ENCODE measurements at places on chromosomes 11 and 22.
A peak's percentile ranks its signal among the peaks of the same experiment; 100 is the strongest.

DNA sequence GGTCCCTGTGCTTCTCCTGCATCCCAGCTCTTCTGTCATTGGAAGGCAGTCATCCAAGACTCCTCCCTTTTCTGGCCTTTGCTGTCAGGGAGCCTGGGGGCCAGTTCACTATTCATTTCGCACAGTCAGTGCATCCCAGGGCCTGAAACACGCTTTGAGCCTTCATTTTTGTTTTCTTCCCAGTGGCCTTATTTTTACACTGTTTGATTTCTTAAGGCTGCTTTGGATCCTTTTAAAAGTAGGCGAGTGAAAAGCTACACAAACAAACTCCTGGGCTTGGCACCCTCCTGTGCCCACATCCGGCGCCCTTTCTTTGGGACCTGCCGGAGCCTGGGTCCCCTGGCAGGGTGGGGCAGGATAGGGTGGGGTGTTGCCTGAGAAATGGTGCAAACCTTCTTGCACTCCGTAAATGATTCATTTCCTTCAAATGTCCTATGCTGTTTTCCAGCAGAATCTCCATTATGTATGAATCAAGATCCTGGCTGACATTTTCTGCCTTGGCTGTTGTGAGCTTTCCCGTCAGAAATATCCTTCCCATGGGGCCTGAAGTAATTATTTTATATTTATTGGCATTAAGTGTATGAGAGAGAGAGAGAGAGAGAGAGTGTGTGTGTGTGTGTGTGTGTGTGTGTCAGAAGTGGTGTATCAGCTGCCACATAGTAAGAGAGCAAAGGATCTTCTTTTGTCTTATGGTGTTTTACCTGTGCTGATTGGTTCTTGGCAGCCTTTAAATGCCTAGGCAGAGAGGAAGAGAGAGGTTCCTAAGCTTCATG lies 45.6 kb downstream of the BCR start:
- DNase-seq: no peak

- no peak for DNase-seq
Observed at GRCh38 chr22:36743591-36744412, 32.1 kb downstream of the IFT27 start.

DNA sequence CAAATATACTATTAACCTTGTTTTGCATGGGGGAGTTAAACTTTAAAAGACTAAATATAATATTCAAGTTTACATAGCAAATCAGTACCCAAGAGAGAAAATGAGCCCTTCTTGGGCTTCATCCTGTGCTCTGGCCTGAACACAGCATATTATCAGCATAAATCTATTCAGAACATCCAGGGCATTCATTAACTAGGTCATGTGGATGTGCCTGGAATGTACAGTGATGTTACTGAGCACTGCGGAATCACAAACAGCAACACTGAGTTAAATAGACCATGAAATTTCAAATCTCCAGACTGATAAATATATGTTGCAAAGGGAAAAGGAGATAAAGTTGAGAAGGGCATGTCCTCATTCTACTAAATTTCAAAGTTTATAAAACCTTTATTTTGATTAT lies 426.4 kb downstream of the AASDHPPT start:
- DNase-seq: no peak

DNA sequence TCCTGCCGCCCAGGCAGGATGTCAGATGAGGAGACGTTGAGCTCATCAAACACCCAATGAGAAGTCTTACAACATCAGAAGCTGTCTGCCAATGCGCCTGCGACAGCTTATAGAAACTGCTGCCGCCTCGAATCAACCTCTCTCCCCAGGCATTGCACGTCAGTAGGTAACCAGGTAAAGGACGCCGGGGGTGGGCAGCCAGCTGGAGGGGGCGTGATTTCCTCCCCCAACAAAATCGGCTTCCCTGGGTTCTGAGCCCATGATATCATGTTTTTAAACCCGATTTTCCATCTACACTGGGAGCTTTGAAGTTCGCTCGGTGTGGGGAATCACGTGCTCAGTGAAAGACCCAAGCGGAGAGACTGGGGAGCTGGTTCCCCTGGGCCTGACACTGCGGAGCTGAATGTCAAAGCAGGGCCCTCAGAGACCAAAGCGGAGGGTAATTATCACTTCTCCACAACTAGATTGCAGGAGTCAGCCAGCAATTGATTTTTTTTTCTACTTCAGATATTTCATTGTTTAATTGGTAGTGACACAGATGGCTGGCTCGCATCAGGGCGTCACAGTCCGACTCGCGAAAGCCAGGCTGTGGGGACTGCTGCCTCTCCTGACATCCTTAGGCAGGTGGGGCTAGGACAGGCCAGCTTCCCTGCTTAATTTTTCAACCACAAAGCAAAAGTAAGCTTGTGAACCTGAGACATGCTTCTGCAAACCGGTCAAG lies 15.4 kb downstream of the FAM83F start:
- DNase-seq: no peak

DNA sequence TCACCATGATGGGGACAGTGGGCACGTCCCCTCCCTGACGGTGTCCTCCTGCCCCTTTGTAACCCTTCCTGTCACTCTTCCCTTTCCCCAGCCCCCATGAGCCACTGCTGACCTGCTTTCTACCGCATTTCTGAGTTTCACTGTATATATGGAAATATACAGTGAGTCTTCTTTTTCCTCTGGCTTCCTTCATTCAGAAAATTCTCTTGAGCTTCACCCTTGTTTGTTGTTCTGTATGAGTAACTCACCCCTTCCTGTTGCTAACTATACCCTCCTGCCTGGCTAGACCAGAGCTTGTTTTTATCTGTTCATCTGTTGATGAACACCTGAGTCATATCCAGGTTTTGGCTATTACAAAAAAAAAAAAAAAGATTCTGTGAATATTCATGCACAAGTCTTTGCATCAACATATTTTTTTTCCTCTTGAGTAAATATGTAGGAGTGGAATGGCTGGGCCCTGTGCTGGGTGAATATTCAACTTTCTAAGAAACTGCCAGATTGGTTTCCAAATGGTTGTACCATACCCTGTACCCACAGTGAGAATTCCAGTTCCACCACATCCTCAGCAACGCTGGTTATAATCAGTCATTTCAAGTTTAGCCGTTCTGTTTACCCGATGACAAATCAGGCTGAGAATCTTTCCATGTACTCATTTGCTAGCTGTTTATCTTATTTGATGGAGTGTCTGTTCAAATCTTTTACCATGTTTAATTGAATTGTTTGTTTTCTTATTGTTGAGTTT lies 62.0 kb downstream of the IGF2 start:
- peak; percentile 25 for DNase-seq

GRCh38 chr11:62398011-62398994 lies 20.5 kb upstream of the SCGB1A1 start:
- peak; percentile 34 for DNase-seq

- no peak for DNase-seq
Observed at GRCh38 chr22:34886391-34886790, 179.6 kb upstream of the ISX start.

- DNase-seq: no peak
Observed at GRCh38 chr11:32121012-32121411, 30.1 kb downstream of the RCN1 start.

- no peak for DNase-seq
Observed at GRCh38 chr11:45684440-45684839, 19.0 kb upstream of the CHST1 start.

DNA sequence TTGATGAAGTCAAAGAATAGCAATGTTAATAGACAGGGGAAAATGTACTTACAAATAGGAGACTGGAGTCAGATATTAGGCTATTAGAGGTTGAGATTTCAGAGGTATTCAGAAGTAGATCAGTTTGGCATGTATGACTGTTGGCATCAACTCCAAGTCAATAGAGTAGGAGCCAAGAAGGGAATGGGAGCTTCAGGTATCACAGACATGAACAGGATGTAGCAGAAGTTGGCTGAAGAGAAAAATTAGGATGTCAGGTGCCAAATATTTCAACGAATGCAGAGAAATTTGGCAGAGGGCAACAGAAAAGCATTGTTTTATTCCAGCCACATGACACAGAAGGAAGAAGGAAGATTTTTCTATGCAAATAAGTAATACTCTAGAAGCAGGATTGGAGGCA lies 69.7 kb downstream of the GLYATL1 start:
- DNase-seq: no peak

DNA sequence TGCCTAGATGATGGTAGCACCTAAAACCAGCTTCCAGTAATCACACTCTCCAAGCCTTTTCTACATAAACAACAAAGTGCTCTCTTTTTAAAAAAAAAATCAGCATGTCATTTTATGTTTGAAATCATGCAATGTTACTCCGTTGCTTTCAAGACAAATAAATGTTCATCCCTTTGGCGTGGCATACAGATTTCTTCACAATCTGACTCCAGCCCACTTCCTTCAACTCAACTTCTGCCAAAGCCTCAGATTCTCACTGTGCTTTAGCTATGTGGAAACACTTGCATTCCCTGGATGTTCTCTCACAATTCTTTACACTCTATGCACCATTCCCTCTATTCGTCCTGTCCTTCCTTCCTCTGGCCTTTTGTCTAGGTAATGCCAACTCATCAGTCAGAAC lies 206.3 kb upstream of the BLID start:
- peak; percentile 60 for DNase-seq

GRCh38 chr22:20499769-20500168 lies 4.2 kb upstream of the KLHL22 start:
- no peak for DNase-seq

GRCh38 chr22:48568736-48569330 lies 1258.8 kb downstream of the BRD1 start:
- DNase-seq: no peak

GRCh38 chr11:20342347-20343141 lies 21.0 kb upstream of the HTATIP2 start:
- DNase-seq: no peak

DNA sequence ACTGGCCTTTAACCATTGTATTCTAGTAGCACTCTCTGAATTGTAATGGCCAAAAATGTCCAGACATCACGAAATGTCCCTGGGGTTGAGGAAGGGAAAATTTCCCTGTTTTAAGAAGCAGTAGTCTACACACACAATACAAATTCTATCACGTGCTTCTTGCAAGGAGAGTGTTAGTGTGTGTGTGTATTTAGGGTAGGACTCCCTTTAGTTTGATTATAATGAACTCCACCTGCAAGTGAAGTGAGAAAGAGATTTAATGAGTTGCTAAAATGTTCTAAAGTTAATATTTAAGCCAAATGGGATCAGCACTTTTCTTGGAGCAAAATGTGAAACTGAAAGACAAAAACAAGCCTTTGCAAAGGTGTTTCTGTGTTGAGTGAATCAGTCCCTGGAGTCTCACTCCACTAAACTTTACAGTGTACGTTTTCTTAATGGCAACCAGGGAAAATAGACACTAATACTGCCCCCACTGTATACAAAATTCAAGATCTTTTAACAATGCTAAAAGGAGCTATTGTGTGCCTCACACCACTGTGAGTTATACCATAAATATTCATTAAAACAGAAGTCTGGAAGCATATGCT lies 590.3 kb upstream of the TENM4 start:
- no peak for DNase-seq

DNA sequence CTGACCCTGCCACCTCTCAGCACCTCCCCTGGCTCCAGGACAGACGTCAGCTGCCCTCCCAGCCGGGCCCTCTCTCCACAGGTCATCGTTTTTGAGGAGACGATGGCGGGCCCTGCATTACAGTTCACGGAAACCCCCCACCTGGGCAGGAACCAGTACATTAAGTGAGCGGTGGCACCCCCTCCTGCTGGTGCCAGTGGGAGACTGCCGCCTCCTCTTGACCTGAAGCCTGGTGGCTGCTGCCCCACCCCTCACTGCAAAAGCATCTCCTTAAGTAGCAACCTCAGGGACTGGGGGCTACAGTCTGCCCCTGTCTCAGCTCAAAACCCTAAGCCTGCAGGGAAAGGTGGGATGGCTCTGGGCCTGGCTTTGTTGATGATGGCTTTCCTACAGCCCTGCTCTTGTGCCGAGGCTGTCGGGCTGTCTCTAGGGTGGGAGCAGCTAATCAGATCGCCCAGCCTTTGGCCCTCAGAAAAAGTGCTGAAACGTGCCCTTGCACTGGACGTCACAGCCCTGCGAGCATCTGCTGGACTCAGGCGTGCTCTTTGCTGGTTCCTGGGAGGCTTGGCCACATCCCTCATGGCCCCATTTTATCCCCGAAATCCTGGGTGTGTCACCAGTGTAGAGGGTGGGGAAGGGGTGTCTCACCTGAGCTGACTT lies 37.0 kb downstream of the B3GAT1 start:
- no peak for DNase-seq

DNA sequence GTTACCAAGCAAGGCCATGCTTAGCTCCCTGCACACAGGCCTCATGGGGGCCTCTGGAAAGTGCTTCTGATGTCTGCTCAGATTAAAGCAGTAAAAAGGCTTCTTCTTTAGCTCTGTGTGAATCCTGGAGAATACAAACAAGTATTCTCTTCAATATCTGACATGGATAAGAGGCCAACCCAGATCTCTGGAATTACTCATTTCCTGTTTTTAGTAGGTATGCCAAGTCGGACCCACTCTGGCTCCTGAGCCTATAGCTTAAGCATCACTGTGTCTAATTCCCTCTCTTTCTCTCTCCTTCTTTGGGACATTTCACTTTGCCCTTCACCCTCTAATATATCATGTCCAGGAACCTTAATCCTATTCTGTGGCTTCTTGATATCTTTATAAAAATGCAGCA lies 529.6 kb upstream of the CCDC90B start:
- DNase-seq: no peak

GRCh38 chr11:57403802-57404147 lies 13.3 kb upstream of the PRG2 start:
- no peak for DNase-seq

GRCh38 chr22:33914131-33914530 lies 6.1 kb downstream of the LARGE1 start:
- DNase-seq: no peak

DNA sequence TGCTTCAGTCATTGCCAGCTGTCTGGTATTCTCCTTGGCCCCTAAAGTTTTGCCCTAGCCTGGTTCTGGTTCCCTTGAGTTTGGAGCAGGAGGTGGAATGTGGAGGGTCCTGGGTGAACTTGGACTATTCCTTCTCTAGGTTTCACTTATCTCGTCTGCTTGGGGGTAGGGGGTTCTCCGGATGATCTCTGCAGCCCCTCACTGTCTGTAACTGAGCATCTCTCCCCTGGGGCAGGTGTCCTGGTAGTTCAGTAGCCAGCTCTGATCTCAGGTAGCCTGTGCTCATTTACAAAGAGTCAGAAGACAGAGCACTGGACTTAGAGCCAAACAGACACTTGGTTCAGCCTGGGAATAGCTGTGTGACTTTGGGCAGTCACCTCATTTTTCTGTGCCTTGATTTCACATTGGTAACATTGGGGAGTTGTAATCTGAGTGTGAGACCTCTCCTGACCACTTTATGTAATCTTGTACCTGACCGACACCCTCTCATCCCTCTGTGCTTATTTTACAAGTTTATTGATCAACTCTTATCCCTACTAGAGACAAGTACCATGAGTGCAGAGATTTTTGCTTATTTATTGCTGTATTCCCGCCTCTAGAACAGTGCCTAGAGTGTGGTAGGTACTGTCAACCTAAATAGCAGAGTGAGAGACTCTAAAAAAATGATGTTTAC lies 804 bp downstream of the CCDC134 start:
- no peak for DNase-seq

GRCh38 chr11:124970925-124971324 lies 16.9 kb downstream of the CCDC15 start:
- DNase-seq: no peak

GRCh38 chr11:69298267-69299022 lies 4.5 kb downstream of the MYEOV start:
- peak; percentile 88 for DNase-seq

All from GM04503 (cell line).